ENCODE measurements at places on chromosomes 2 and 18. TPM values are rescaled to one million over a fixed set of nuclear protein-coding genes. Genes with fewer than 3 reads are reported as not detected.
A peak's percentile ranks its signal among the peaks of the same experiment; 100 is the strongest.

DNA sequence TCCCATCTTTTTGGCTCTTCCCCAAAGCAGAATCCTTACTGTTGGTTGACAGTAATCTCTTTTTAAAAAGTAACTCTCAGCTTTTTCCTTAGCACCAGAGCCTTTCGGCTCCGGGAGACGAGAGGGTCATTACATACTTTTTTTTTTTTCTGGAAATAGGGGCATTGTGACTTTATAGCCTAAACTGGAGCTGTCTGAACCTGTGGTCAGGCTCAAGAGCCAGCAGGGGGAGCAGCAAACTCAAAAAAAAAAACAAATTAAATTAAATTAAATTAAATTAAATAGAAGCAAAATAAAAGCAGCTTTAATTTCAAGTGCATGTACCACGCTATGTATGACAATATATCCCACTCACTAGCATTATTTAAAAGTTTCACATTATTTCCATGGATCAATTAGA is 156.6 kb downstream of the DTNA start:
- DNase-seq: peak; percentile 4

- no peak for DNase-seq
These were observed 60.1 kb downstream of the CWC22 start for GRCh38 chr2:179946810-179947615.

DNA sequence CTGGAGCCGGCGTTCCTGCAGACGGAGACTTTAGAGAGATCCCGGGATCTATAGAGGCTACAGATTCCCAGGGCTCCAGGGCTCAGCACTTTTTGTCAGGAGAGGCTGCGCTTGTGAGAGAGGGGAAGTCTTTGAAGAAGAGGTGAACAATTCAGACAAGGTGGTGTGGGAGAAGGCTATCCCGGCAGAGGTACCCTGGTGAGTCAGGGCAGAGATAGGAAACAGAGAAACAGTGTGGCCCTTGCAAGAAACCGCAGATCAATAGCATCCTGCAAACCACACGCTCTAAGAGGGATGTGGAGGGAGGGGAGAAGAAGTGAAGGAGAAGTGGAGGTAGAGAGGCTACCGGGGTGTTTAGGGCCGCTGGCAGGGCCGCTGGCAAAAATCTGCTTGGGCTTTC is 160.5 kb upstream of the APCDD1 start:
- no peak for DNase-seq

- no peak for DNase-seq
These were observed 67.3 kb downstream of the MYO5B start for GRCh38 chr18:50127516-50128210.

DNA sequence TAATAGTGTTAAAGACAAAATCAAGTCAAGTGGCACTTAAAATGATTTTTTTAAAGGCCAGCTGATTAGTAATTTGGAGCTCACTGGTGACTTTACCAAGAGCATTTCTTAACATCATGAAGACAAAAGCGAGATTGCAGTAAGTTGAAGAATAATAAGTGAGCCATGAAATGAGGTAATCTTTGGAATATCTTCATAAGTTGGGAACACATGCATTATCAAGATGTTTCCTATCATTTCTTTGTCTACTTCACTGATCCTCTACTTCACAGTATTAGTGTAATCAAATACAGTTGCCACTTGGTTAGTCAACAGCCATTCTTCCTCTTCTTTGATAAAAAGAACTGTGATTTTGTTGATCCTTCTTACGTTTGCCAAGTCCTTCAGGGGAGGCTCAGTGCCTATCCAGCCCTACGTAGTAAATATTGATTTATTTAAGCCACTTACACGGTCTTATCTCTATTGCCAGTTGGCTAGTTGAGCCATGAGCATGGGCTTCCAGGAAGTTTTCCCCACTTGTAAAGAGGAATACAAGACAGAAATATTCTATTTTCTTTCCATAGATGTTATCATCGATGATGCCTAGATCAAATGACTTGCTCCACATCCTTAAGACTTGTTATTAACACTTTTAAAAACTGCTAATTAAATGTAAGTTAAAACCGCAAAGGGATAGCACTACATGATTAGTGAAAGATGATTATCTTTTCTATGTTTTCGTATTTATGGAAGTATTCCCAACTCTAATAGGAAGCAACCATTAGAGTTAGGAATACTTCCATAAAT is 46.1 kb downstream of the YES1 start:
- no peak for DNase-seq

DNA sequence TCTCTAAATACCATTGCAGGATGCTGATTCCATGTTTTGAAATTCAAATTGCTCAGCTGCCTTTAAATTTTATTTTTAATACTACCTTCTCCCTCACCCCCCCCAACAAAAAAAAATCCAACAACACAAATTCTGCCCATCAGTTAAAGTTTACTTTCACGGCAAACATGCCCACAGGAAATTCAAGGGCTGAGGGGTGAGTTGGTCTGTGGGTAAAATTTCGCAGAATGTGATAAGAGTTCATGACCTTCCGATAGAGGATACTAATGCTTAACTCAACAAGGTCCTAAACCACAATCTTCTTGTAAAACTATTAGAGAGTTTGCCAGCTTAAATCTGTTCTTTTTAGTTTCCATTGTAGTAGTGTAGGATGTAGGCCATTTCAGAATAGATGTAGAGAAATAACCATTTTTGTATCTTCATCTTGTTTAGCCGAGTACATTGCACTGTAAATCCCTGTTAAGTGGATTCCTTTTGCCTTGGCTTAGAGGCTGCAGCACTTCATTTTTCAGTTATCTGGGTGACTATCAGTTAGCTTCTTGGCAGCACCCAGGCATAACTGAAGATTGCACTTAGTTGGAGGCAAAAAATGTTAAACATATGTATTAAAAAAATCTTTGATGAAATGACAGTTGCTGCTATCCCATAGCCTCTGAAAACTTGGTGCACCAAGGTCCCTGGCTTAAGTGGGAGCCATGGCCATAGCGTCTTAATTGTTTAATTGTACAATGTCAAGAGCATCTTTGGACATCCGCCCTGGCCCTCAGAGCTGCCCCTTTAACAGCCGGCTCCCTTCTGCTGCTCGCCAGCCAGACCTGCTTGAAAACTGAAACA is 232.3 kb downstream of the HAUS1 start:
- DNase-seq: no peak

- DNase-seq: no peak
These were observed 61.2 kb downstream of the RND3 start for GRCh38 chr2:150426315-150426714.

GRCh38 chr2:238988105-238988504 is 140.2 kb downstream of the TWIST2 start:
- no peak for DNase-seq

- no peak for DNase-seq
These were observed 218.2 kb downstream of the CYP26B1 start for GRCh38 chr2:71929482-71929772.

DNA sequence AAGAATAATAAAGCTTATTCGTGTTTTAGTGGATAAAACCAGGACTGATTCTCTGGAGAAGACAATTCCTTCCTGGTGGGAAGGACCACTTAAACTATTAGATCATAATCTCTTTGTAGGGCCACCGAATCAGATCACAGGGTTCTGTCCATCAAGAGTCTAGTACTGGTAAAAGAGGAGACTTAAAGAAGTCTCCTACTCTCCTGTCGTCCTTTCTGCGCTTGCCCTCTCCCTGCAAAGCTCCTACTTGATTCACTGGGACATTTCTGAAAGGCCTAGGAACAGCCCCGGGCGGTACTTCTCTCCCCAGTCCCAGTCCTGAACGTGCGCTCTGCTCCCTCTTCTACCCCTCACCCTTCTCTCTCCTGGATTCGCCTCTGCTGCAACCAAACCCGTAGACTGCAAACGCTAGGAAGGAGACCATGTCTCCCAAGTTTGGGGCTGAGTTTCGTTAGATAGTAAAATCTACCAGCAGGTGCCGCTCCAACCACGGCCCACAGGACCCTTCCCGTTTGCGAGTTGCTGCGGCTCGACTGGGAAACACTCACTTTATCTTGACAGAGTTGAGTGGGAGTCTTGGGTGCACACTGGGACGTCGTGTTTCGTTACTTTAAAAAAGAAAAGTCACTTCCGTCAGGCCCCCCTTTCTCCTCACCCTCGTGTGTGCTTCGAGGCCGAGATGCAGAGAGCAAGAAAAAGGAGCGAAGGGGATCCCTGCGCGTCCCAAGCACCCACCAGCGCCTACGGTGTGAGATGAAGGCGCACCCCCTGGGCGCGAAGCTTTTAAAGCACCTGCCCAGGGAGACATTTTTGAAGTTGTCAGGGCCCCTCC is 923 bp downstream of the FIGLA start:
- peak; percentile 51 for DNase-seq

DNA sequence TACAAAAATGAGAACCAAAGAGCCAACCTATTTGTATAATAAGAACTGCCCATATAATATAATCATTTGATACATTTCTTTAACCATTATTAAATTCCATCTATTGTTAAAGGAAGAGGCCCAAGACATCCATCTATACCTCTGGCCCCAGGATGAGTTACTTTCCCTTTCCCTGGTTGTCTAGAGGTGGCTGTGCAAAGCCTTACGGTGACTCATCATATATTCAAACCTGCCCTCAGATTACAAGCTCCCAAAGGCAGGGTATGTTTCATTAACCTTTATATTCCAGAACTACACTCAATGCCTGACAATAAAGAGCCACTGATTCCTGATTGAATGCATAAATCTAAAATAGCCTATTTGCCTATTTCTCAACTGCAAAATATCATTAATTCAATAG is 105.8 kb upstream of the PID1 start:
- peak; percentile 70 for DNase-seq

- peak; percentile 29 for DNase-seq
These were observed 816 bp downstream of the CDH2 start for GRCh38 chr18:28175930-28176697.

GRCh38 chr2:54952978-54953456 is 97.2 kb downstream of the RTN4 start:
- no peak for DNase-seq

DNA sequence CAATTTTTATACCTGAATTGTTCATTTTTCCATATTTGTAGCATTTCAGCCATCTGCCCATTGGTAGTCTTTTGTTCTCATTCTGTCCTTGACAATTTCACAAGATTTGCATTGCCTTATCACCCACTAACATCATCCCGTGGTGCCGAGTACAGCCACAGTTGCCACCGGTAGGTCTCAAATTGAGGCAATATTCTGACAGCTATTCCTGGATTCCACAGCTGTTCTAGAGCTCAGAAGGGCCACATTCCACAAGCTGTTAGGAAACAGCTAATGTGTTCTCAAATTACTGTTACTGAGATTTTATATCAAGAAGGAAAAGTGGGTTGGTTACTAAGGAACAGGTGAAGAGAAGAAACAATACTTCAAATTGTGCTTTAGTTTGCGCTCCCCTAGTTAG is 178.8 kb downstream of the RPRM start:
- no peak for DNase-seq

DNA sequence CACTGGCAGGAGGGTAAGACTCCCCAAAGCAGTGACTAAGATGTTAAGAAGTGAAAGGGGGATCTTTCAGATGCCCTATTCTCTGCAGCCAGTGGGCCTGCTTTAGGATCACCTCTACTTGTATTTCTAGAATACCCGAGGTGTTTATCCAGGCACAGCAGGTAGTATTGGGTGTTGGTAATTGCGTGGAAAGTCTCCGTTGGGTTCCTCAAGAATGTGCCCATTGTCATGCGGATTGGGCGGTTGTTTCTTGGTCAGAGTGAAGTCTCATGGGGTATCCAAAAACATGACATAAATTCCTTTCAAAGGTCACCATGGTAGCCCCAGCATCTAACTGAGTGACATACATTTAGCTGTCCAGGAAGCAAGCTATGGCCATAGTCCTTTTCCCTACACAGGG is 308.8 kb downstream of the RPIA start:
- no peak for DNase-seq

DNA sequence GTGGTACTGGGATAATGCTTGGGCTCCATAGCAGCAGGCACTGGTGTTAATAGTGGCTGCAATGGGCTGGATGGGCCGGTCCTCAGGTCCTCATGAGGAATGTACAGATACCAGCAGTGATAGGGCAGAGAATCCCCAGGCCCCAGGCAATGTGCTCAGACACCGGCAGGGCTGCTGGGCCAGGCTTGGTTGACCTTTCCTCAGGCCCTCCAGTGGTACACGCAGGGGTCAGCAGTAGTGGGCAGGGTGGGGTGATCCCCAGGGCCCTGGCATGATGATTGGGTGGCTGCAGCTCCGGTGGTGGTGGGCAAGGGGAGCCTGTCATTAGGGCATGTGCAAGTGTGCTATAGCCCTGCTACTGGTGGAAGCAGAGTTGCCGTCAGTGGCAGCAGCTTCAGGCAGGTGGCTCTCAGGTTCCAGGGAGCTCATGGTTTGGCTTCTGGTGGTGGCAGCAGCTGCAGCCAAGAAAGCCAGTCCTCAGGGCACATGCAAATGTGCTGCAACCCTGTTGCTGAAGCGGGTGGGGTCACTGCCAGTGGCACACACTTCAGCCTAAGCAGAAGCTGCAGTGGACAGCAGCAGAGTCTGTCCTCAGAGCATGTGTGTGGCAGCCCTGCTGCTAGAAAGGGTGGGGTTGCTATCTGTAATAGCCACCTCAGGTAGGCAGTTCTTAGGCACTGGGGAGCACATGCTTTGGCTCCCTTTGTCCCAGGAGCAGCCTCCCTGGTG is 56.8 kb downstream of the CCNT2 start:
- no peak for DNase-seq

- DNase-seq: peak; percentile 46
These were observed 118.0 kb downstream of the PXDN start for GRCh38 chr2:1626271-1626681.

DNA sequence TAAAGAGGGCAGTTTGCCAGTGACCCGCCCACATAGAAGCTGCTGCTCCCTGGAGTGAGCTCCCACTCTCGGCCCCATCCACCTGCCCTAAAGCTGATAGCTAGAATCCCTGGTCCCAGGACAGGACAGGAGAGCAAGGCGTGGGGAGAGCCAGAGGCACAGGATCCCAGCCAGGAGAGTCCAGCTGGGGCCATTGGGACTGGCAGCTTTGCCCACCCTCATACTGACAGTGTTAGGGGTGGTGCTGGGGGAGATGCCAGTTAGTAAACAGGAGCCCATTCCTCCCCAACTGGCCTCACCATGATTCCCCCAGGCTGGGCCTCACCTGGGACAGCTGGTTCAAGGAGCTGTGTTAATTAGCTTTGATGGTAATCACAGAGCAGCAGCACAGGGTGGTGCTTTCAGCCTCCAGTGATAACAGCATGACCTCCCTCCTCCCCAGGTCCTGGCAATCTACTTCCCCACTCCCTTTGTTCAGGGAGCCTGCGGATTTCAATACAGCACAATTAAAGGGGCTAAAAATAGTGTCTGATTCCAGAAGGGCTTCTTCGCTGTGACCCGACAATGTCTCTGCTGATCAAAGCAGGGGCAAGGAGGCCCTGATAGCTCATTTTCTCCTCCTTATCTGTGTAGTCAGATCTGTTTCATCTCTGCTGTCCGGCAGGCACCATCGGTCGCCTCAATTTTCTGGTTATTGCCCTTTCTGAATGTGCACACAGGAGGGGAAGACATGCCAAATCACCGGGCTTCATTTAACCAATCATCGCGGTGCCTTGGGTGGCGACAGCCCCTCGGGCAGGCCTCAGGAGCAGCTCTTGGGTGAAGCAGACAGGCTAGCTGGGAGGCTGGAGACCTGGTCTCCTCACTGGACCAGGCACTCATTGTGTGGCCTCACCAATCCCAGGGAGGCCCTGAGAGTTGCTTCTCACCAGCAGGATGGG is 119.9 kb upstream of the TEX51 start:
- DNase-seq: no peak

Gene ANKRD30B
- total RNA-seq: 0.59 TPM

Gene SERPINB13
- total RNA-seq: not detected

Gene ZNF804A
- 0.10 TPM for total RNA-seq

Gene EVX2
- total RNA-seq: not detected

Gene HOXD9
- total RNA-seq: 1.4 TPM

Gene REEP1
- not detected for total RNA-seq

Gene LCLAT1
- total RNA-seq: 20.3 TPM

Gene MARCHF4
- total RNA-seq: 0.48 TPM

Gene SLC25A12
- total RNA-seq: 39.9 TPM

Gene HOXD12
- total RNA-seq: not detected

Gene UBXN4
- 60.9 TPM for total RNA-seq

Gene ASB18
- total RNA-seq: not detected
